Hypothalamus (tissue), 51 donors: ENCODE measurements at places on chromosomes 2 and 18.

- DNase-seq: no peak
Measured at GRCh38 chr2:222736301-222736700, 64.8 kb downstream of the MOGAT1 start.

DNA sequence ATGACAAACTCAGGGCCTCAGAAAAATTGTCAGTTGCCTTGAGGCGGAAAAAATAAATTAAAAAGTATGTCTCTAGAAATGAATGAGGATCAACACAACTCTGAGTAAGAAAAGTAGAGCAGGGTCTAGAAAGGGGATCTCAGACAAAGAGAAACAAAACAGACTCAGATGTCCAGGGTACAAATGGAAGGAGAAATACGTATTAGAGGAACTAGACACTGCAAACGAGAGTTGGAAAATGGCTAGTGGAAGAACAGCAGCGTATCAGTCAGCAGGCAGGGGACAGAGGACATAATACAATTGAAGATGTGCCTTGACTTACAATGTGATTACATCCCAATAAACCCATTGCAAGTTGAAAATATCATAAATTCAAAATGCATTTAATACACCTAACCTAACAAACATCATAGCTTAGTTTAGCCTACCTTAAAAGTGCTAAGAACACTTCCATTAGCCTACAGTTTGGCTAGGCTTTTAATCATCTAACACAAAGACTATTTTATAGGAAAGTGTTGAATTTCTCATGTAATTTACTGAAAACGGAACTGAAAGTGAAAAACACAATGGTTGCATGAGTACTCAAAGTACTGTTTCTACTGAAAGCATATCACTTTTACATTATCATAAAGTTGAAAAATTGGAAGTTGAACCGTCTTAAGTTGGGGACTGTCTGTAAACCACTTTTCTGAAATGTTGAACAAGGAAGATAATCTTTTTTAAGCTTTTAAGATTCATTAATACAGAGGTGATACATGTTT is 182.8 kb downstream of the NBAS start:
- no peak for DNase-seq

GRCh38 chr18:6659963-6660725 is 69.4 kb upstream of the ARHGAP28 start:
- no peak for DNase-seq

DNA sequence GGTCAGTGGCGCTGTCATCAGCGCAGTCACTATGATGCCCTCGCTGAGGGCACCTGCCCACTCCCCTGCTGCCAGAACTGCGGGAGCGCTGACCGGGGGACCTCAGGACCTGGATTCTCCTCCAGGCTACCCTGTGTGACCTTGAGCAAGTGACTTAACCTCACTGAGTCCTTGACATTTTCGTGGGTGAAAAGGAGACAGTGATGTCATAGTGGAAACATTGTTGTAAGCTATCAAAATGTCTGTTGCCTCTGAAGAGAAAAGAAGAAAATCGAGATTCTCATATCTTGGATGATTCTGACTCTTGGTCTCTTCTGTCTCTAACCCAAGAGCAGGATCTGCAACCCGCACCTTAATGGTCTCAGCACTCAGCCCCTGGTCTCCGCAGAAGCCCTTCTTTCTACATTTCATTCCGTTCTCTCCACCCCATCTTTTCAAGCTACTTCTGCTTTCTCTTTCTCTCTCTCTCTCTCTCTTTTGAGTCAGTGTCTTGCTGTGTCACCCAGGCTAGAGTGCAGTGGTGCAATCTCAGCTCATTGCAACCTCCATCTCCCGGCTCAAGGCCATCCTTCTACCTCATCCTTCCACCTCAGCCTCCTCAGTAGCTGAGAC is 978 bp upstream of the TUBA4A start:
- DNase-seq: no peak

- no peak for DNase-seq
Measured at GRCh38 chr2:218997731-218998130, 4.5 kb upstream of the CRYBA2 start.

GRCh38 chr2:16614314-16614860 is 51.2 kb downstream of the CYRIA start:
- DNase-seq: no peak

GRCh38 chr2:44983836-44984604 is 25.2 kb downstream of the SIX2 start:
- DNase-seq: no peak

DNA sequence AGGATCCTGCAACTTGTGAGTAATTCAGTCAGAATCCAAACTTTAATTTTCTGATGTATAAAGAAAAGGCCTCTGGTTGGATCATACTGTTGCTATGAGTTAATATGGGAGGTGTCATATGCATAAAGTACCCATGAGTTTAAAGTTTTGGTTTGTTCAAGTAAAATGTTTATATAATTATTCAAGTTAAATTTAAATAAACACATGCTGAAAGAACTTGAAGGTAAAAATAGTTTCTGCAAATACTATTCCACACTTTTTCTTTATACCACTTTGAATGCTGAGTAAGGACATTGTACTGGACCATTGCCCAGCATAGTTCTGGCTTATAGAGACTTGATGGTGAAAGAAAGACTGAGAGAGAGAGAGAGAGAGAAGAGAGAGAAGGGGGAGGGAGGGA is 30.7 kb downstream of the PKP4 start:
- no peak for DNase-seq

DNA sequence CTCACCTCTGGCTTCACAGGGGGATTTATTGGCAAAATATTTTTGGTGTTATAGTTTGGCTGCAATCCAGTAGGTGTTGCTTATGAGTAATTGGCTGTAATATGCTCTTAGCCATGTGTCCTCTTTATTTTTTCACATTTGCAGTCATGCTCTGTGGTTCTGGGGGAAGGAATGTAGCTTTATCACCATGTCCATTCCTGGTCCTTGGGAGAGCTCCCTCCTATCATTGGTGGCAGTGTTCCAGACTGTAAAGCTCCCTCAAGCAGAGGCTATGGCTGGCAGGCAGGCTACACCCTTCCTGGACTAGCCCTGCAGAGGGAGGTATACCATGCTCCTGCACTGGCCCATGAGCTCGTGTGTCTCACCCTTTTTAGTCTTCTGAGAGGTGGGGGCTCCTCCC is 120.0 kb upstream of the FSIP2 start:
- no peak for DNase-seq

DNA sequence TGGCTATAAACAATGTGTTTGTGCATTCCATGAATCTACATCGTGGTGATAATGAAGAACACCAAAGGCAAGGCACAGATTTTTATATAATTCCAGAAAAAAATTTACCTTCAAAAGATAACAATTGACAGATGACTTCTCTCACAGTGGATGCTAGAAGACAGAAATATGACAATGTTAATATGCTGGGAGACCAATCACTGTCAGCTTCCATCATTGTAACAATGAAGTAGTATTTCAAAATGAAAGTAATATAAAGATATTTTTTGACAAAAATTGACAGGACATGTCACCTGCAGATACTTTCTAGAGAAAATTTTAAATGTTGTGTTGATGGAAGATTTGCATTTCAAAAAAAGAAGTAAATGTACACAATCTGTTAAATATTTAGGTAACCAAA is 1925.9 kb upstream of the LRRTM1 start:
- no peak for DNase-seq
